Endodermal cell (in vitro differentiated cells): ENCODE measurements at places on chromosomes 3 and 15.

DNA sequence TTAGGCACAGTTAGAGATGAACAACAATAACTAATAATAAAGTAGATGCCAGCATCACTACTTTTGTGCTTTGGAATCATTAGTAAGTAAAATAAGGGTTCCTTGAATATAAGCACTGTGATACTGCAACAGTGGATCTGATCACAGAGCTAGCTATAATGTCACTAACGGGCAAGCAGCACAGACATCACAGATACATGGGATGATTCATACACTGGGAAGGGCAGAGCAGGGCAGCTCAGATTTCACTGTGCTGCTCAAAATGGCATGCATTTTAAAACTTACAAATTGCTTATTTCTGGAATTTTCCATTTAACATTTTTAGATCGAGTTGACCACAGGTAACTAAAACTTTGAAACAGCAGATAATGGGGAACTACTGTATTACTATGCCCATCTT lies 476.6 kb downstream of the FHIT start:
- DNase-seq = no peak

DNA sequence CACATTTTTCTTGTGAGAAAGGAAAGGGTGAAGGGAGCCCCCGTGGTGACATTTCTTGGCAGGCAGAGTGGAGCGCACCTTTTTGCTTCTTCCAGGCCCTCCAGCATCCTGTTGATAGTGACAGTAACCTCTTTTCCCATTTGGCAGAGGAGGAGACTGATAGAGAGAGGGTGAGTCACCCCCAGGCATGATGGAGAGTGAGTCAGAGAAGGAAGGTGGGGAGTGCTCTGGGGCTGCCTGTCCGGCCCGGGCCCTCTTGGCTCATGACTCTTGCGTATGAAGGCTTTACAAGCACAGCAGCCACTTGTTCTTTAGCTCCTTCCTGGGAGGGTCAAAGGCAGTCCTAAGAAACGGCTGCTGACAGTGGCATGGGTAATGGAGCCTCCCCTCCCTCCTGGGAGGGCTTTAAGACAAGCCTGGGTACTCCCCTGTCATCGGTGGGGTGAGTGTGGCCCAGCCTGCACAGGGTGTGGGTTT lies 16.0 kb downstream of the ANKRD63 start:
- no peak for DNase-seq

- no peak for DNase-seq
Measured at GRCh38 chr3:151319628-151320027, 3.0 kb upstream of the GPR87 start.

- no peak for DNase-seq
Measured at GRCh38 chr3:51908026-51908425, 4.9 kb upstream of the IQCF1 start.

GRCh38 chr3:172046268-172046915 lies 7.0 kb downstream of the FNDC3B start:
- no peak for DNase-seq

- DNase-seq = peak; percentile 89
Measured at GRCh38 chr15:78341057-78341987, 1.2 kb downstream of the CRABP1 start.

GRCh38 chr3:13879102-13879945 lies 547 bp downstream of the WNT7A start:
- DNase-seq = peak; percentile 86

DNA sequence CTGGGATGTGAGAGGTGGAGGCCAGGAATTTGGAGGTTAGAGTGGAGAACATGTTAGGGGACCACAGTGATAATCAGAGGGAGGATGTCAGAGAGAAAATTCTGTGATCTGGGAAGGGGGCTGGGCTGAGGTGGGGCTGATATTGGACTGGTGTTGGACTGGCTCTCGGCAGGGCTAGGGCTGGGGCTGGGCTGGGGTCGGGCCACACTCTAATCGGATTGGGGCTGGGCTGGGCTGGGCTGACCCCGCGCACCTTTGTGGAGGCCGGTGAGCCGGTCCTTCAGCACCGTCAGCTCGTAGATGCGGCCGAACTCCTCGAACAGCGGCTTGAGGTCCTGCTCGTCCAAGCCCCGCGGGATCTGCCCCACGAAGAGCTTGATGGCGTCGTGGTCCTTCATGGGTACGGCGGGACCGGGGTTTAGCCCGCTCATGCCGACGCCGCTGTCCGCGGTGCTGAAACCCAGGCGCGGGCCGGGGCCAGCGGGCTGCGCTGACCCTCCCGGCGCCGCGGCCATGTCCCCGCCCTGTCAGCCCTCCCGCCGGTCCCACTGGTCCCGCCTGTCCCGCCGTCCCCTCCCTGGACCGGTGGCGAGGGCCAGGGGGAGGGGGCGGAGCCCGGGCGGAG lies 485 bp downstream of the CELF6 start:
- DNase-seq = peak; percentile 96

DNA sequence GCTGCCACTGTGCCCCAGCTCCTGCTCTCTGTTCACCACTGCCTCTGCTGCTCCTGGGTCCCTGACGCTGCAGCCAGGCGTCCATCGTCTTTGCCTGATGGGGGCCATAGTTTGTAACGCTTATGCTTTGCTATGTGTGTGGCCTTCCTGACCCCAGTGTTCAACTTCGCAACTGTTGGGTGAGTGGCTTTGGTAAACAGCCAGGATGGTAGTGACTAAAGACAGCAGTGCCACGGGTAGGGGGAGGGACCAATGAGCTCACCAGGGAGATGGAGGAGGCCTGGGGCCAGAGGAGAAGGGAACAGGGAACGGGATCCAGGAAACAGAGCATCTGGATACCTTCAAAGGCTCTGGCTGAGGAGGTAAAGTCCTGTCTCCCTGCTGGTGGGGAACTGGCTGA lies 75.9 kb upstream of the ALDH1L1 start:
- DNase-seq = no peak

- DNase-seq = no peak
Measured at GRCh38 chr3:52682016-52682415, 3.7 kb downstream of the PBRM1 start.

- no peak for DNase-seq
Measured at GRCh38 chr3:4421121-4421520, 45.9 kb downstream of the SUMF1 start.

GRCh38 chr15:52136442-52136980 lies 23.9 kb upstream of the BCL2L10 start:
- peak; percentile 45 for DNase-seq

- no peak for DNase-seq
Measured at GRCh38 chr15:70459312-70459711, 304.0 kb downstream of the UACA start.

DNA sequence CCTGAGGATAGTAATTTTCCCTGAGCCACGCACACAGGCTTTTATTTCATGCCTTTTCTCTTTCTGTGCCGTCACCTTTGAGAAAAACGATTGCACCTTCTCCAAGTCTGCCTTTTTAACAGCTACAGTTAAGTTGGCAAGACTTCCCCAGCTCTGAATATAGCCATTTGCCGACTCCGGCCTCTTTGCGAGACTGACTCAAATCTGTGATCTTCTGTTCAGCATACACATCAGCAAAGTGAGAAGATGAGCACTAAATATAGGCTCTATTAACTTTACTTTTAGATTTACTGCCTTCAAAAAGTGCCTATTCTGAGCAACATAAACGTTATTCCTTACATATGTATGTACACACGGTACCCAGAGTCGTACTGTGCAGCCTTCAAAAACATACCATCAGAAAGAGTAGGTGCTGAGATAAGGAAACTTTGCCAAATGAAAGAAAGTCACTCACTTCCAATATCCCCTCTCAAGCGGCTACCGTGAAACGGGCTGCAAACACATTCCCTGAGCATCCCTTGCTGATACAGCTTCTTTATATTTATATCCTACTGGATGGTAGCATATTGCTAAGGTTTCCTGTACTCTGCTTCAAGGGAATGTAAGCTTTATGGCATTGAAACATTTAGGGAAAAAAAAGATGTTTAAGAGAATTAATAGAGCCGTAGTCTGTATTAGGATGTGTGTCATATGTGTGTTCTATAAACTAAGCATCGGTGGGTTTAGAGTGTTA lies 283.3 kb upstream of the TPRG1 start:
- no peak for DNase-seq

GRCh38 chr15:36694574-36694973 lies 115.1 kb downstream of the CDIN1 start:
- DNase-seq = no peak

DNA sequence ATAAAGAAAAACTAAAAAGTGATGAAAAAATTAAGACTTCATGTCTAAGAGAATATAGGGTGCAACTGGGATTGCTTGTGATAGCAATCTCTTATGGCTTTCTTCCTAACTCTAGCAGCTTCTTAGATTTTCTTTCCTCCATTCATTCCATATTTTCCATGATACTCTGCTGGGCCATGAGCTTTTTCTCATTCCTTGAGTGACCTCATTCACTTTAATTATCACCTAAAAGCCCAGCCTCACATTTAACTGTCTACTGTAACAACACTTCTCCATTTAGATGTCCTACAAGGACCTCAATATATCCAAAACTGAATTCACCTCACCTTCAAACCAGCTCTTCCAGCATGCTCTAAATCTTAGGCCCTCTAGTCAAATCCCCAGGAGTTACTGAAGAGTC lies 49.5 kb upstream of the ANKRD28 start:
- DNase-seq = no peak

DNA sequence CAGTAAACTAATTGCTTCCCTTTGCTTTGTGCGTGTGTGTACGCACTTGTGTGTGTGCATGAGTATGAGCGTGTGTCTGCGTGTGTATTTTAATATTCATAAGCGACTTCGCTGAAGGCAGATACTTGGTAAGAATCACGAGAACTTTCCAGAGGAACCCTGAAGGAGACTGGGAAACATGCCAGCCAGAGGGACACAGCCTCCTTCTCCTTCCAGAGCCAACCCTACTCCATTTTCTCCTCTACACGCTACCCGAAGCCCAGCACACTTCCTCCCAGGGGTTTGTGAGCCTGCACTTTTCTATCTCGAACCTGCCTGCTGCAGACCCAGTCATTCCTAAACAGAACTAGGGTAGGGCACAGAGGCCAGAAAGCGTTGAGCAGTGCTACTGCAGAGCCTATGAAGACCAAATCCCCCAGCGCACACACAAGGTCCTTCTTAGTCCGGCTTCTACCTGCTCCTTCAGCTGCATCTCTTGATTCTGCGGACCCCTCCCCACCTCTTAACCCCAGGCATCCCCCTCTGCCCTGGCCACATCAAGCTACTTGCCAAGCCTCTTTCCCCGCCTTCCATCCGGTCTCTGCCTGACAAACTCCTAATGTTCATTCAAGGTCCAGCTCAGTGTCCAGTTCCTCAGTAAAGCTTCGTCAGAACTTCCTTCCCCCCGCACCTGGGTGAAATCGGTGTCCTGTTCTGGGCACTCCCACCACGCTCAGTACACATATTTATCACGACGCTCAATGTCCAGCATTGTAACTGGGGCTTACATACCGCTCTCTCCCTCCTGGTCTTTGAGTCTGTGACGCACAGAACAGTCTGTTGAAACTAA lies 191.8 kb downstream of the FAM43A start:
- DNase-seq = peak; percentile 34

DNA sequence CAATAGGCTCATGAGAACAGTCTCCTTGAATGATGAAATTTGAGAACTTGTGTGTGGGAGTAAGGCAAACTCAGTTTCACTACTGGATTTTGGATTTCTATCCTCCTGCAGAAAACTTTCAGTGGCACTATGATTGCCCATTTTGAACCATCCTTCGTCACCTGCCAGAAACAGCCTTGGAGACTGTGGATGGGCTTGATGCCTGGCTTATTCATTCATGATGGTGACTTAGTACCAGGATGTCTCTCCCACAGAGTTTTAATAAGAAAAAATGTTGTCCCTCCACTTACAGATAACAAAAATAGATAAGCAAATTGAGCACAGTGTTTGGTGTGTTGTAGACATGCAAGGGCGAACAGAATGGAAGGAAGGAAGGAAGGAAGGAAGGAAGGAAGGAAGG lies 53.5 kb upstream of the CPNE4 start:
- no peak for DNase-seq

DNA sequence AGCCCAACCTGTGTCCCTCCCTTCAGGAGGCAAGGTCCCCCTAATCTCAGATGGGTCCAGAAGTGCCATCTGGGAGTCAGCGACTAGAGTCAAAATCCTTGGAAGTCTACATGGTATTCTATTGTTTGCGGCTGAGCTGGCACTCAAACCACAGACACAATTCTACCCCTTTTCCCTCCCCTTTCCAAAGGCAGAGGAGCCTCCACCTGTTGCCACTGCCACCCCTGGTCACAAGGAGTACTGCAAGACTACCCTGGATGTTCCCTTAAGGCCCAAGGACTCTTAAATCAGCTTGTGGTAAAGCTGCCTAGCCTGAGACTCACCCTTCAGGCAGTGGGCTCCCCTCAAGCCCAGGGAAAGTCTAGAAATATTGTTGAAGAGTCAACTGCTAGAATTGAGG lies 4.3 kb upstream of the OR5H6 start:
- DNase-seq = peak; percentile 77

- no peak for DNase-seq
Measured at GRCh38 chr3:176430244-176431037, 766.8 kb downstream of the TBL1XR1 start.

- no peak for DNase-seq
Measured at GRCh38 chr3:143507735-143508580, 340.3 kb downstream of the SLC9A9 start.

DNA sequence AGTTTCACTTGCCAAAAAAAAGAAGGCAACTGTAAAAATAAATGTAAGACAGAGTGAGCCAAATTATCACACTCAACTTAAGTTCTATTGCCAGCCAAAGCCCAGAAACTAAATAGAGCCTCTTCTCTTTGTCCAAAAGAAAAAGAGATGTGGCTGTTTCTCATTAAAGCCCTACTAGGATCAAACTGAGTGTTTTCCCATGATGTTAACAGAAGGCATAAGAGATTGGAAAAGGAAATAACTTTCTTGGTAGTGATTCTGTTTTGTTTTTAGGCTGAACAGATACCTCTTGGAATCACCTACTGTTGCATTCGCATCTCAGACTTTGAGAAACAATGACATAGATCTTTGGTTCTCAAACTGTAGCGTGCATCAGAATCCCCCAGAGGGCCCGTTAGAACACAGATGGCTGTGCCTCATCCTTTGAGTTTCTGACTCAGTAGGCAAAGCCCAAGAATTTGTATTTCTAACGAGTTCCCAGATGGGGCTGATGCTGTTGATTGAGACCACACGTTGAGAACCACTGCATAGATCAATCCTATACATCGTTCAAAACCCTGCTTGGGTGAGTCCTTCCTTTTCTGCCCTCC lies 42.5 kb upstream of the SRGAP3 start:
- no peak for DNase-seq

- peak; percentile 69 for DNase-seq
Measured at GRCh38 chr15:99486371-99487336, 79.1 kb upstream of the MEF2A start.
